Right ventricle myocardium inferior (tissue), 1 donor: ENCODE measurements at places on chromosomes 11 and 22. TPM values are rescaled to one million over a fixed set of nuclear protein-coding genes. Genes with fewer than 3 reads are reported as not detected.

DNA sequence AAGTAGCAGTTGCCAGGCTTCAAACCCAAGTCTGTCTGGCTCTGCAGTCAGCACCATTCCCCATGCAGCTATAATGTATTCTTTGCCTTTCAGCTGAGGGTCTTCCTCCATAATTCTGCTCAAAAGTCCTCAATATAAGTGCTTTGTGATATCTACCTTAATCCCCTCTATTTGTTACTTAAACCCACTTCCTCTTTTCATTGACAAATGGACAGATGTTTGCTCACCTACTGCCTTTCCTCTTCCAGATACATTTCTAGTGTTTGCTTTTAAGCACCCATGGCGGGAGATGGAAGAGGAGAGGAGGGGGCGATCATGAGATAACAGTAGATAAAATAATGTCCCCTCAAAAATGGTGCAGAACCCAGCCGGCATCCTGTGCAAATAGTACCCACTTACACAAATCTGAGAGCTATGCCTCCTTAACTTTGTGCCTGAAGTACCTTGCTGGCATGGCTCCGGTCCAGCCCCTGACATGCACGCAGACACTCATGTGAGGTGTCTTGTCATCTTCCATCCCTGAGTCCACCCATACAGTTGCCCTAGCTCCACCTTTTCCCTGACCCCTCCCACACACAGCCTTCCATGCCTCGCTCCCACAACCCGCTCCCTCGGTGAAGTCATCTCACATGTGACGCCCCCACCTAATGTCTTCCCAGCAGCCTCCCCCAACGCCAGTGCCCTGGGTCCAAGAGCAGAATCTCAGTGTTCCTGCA lies 109.6 kb downstream of the TRIM29 start:
- DNase-seq: no peak

DNA sequence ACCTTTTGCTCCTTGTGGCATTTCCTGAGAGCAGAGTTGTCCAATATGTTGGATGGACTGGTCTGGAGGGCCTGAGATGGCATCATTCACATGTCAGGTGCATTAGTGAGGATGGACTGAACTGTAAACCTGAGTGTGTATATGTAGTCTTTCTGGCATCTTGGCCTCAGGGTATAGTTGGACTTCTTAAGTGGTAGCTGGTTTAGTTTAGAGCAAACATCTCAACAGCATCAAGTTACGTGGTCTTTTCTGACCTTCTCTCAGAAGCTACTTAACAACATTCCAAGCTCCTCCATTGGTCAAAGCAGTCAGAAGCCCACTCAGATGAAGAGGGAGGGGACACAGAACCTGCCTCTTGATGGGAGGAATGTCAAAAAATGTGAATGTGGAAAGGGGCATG lies 829.9 kb downstream of the METTL15 start:
- no peak for DNase-seq

- DNase-seq: no peak
Measured at GRCh38 chr11:132452616-132453015, 1079.7 kb downstream of the OPCML start.

GRCh38 chr11:125001079-125001778 lies 47.2 kb downstream of the CCDC15 start:
- DNase-seq: no peak

- DNase-seq: no peak
Measured at GRCh38 chr11:70324376-70325115, 54.1 kb downstream of the PPFIA1 start.

DNA sequence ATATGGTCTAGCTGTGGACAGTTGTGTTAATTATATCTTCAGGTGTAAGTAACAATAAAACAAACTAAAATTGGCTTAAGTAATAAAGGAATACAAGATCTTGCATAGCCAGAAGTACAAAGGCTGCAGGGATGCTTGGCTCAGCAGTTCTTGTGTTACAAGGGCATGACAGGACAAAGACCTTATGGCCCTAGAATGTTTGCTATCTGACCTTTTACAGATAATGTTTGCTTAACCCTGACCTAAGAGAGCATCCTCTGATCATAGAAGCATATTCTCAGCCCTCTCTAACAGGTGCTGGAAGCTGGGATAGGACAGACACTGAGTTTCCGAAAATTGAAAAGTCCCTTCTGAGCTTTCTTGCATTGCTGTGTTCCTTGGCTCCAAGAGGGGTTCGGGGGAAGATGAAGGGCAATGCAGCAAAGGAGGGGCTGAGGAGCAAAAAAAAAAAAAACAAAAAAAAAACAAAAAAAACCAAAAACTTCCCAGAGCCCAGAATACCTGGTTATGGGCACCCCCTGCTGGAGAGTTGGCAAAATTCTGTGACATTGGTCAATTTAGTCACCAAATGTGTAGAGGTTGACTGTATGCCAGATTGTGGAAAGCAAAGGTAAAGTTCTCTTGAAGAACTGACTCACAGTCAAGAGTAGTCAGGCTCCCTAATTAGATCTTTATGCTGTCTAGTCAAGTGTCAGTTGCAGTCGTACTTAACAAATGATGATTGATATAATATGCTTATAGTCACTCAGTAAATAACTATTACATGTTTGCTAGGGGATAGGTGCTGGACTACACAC lies 10.4 kb upstream of the HIKESHI start:
- DNase-seq: no peak

DNA sequence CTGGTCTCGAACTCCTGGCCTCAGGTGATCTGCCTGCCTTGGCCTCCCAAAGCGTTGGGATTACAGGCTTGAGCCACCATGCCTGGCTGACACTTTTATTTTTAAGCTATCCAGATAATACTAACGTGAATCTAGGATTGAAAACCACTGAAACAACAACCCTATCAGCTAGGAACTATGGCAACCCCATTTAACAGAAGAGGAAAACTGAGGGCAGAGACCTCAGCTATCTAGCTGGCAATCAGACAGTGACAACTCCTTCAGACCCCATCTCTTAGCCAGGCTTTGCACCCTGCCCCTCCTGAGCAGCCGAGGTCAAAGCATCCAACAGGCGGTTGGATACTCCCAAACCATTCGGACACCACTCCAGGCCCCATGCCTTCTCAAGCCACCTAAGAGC lies 14.1 kb downstream of the ABTB2 start:
- DNase-seq: no peak

- DNase-seq: no peak
Measured at GRCh38 chr11:126436209-126436755, 80.8 kb downstream of the ST3GAL4 start.

Gene CCDC87
- total RNA-seq: 0.27 TPM
